Daoy (cell line): ENCODE measurements at places on chromosomes 16 and 17. TPM values are rescaled to one million over a fixed set of nuclear protein-coding genes. Genes with fewer than 3 reads are reported as not detected.

KRTAP2-3 gene
- total RNA-seq = not detected in 2 replicates

CTRB1 gene
- total RNA-seq = not detected in 2 replicates

ZSCAN10 gene
- total RNA-seq = not detected in 2 replicates

DHX38 gene
- 47.9 and 70.0 TPM in 2 replicates for total RNA-seq

ITGAL gene
- not detected in 2 replicates for total RNA-seq

HSPB9 gene
- 0.06 TPM in 1 of 2 replicates, not detected in the other for total RNA-seq

ARHGAP23 gene
- 4.1 and 7.1 TPM in 2 replicates for total RNA-seq

DNA sequence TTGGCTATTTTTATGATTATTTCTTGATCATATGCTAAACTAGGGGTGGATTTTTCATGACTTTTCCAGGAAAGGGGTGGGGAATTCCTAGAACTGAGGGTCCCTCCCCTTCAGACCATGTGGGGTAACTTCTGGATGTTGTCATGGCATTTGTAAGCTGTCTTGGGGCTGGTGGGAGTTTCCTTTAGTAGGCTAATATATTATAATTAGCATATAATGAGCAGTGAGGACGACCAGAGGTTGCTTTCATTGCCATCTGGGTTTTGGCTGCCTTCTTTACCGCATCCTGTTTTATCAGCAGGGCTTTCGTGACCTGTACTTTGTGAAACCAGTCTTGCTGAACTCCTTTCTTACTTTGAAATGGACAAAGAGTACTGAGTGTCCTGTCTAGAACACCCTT lies 40.4 kb upstream of the ABCA5 start:
- DNase-seq = no peak

GRCh38 chr17:67518876-67519275 lies 141.8 kb downstream of the PITPNC1 start:
- no peak for DNase-seq

DNA sequence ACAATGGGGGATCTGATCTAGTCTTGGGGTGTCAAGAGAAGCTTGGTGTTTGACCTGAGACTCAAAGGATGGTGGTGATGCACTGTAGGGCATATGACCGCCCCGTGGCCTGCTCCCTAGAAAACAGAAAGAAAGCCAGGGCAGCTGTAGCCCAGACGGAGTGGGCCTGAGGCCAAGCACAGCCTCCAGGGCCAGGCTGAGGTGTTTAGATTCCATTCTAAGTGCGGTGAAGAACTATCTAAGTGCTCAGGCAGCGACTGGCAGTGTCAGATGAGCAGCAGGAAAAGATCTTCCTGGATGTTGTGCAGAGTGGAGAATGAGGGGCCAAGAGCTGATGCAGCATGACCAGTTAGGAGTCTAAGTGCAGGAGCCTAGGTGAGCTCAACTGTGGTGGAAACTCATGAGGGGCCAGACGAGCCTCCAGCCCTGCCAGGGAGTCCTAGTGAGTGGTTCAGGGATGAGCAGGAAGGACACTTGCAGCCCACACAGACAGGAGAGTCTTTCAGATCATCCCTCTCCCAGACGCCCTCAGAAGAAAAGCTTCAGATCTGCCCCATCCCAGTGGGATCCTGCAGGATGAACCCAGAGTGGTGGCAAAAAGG lies 314.2 kb upstream of the CCL2 start:
- DNase-seq = peak; percentile 40

- no peak for DNase-seq
Observed at GRCh38 chr17:74543891-74544760, 1.8 kb downstream of the CD300C start.

DNA sequence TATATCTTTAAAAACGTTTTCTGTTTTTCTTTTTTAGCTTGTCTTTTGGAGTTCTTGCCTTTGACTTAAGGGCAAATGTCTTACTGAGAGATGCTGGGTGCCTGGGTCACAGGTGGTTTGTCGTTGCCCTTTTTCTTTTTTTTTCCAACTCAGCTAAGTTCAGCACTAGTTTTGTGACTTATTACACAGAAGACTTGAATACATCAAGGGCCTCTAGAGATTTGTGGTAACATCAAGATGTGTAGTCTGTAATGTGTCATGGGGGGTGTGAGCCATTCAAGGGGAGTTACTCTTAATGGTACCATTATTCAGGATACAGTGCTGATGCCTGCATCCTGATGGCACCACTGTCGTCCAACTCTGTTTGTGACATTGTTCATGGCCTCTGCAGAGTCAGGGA lies 95.1 kb downstream of the PRKCA start:
- DNase-seq = no peak

GRCh38 chr17:77203436-77203835 lies 62.7 kb downstream of the SEC14L1 start:
- no peak for DNase-seq

- no peak for DNase-seq
Observed at GRCh38 chr17:72853440-72854415, 238.8 kb downstream of the SLC39A11 start.

GRCh38 chr17:38605841-38606645 lies at the start of gene SRCIN1:
Gene SRCIN1 (minus strand): TSS chr17:38605952. CDS start chr17:38605705, 247 bp downstream.
- DNase-seq = peak; percentile 62

DNA sequence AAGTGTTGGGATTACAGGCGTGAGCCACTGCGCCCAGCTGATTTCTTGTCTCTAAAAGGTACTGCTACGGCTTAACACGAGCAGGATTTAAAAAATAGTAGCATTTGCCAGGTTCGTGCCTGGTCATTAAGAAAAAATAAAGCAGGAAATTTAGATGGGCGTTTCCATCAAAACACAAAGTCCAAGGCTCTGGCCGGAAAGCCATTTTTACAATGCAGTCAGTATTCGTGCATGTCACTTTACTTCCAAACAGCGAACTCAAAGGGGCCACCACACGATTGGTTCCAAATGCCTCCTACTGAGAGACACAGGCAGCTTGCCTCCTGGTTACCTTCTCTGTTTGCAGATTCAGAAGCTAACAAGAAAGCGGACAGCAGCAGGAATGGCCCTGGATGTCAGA lies 66.2 kb downstream of the MRM3 start:
- DNase-seq = no peak
